ENCODE measurements at places on chromosomes 12 and 14.
A peak's percentile ranks its signal among the peaks of the same experiment; 100 is the strongest.

DNA sequence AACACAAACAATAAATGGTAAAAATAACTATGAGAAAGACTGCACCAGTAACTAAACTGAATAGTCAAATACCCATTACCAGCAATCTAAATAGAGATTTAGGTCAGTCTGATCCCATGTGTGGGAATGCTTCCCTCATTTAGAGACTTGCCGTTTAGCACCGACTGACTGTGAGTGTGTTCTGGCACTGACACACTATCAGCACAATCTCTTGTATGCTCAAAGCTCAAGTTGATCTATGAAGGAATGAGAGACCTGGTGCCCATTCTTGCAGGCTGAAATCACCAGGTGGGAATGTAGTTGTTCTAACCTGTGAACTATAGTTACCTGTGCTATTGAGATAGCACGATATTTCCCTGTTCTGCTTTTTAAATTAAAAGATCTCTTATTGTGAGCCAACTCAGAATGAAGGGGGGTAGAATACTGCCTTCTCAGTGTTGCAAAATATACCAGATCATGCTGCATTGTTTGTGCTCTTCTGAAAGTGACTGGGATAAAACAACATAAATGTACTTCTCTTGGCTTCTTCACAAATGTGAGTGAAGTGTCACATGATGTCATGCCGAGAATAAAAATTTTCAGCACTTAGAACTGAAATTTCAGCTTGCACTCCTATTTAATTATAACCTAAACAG is 99.6 kb downstream of the LIN7A start:
- no peak for DNase-seq

DNA sequence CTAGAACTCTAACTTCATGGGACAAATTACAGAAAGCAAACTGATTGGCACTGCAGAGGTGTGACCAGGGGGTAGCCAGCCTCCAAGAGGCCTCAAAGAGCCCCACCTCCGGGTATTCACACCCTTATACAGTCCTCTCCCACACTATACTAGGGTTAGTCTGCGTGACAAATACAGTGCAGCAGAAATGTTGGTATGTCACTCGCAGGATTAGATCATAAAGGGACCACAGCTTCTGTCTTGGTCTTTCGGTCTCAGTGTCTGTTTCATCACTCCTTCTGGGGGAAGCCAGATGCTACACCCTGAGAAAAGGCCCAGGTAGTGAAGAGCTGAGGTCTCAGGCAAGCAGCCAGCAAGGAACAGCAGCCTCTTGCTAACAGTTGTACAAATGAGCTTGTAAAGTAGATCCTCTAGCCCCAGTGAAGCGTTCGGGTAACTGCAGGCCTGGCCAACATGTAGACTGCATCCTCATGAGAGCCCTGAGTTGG is 68.9 kb upstream of the SAV1 start:
- no peak for DNase-seq

DNA sequence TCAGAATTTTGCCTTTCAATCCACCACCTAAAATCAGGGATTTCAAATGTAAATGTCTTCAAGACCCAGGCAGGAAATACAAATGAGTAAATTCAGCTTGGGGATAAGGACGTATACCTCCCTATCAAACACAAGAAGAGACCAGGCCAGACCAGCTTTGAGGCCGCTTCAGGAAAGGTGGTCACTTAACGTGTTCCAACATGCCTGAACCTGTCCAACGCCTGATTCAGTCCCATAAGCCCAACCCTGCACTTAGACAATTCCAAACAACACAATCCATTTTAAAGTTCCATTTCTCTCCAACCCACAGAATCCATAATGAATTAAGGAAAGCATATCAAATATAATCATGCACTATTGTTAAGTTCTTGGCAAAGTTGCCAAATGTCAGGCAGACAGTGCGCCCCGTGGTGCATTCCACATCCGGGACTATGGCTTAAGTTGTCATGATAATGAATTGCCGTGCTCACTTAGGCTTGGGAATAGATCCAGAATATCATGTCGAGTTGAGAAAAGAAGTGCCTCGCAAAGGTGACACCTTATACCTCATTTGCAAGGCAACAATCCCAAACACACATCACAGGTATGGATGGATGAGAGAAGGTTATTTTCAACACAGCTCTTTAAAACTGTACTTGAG is 35.5 kb downstream of the CCDC60 start:
- peak; percentile 74 for DNase-seq

GRCh38 chr12:119249383-119250155 is 70.8 kb downstream of the HSPB8 start:
- no peak for DNase-seq

GRCh38 chr12:109573029-109573913 is at the start of the genes MMAB and MVK:
TSS of gene MMAB (minus strand) at chr12:109573504. CDS start at chr12:109573480, 24 bp downstream.
TSS of gene MVK (plus strand) at chr12:109573794. CDS start at chr12:109574823, 1,029 bp downstream.
- peak; percentile 98 for DNase-seq

- DNase-seq: no peak
Measured at GRCh38 chr12:74043343-74043742, 494.3 kb upstream of the ATXN7L3B start.

GRCh38 chr12:88833641-88834116 is 253.4 kb upstream of the KITLG start:
- no peak for DNase-seq

DNA sequence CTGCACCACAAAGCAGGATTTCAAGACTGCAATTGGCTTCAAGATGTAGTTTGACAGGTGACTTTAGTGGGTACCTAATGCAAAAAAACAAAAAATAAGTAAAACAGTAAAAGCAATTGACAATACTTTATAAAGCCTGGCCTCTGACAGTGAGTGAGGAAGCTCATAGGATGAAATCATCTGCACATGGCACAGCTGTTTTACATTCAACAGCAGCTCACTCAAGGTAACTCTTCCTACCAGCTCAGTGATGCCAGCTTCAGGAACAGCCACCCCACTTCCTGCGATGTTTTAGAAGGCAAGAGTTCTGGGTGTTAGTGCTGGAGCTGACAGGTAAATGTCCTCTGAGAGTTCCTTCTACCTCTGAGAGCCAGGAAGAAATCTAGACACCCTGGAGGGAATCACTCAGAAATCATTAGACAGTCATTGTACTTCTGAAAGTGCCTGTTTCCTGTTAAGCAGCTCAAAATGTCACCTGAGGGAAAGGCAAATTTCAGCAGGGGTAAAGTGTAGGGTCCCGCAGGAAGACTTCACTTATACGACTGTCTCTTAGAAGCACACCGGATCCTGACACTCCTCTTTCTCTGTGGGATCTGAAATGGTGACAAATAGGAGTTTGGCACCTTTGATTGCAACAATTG is 99.9 kb downstream of the FOXN3 start:
- DNase-seq: no peak

DNA sequence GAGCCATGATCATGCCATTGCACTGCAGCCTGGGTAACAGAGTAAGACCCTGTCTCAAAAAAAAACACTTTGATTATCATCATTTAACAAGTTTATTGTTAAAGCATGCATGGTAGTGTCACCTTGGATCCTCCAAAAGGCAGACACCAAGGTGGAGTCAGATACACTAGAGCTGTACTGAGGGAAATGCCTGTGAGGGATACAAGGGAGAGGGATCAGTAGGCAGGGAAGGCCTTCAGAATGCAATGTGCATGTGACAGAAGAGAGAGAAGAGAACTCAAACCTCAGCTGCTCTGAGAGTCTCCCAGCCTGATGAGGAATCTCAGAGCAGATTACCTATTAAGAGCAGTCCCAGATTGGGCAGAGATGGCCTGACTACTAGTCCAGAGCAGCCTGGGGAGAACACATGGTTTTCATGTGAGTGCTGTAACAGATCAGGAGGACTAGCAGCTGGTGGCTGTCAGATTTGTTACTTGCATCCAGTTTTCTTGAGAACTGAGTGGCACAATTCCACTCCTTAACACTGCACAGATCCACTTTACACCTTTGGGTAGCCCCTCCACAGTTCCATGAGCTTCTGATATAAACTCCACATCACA is 38.0 kb upstream of the A2ML1 start:
- no peak for DNase-seq

DNA sequence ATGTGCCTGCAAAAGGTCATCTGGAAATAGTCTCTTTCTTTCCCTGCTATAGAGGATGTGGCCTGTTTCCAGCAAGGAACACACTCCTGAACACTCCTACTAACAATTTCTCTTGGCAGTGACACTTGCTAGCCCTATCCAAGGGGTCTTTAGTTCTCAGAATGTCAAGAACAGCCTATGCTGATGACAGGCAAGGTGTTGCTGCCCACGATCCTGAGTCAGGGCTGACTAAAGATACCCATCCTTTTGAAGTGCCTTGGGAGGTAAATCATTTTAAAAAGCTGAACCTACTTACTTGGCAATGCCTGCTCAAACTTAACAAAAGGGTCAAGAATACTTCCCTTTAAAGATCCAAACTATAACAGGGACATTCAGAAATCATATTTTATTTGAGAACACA is 1146.4 kb downstream of the VRK1 start:
- no peak for DNase-seq

GRCh38 chr14:21846227-21846885 is 172.7 kb upstream of the OR4E1 start:
- DNase-seq: no peak

GRCh38 chr14:67999705-68000384 is 180.3 kb downstream of the RAD51B start:
- DNase-seq: no peak

GRCh38 chr12:4909410-4909733 is 333 bp upstream of the KCNA1 start:
- no peak for DNase-seq

- no peak for DNase-seq
Measured at GRCh38 chr14:58540749-58541632, 96.8 kb upstream of the DACT1 start.

DNA sequence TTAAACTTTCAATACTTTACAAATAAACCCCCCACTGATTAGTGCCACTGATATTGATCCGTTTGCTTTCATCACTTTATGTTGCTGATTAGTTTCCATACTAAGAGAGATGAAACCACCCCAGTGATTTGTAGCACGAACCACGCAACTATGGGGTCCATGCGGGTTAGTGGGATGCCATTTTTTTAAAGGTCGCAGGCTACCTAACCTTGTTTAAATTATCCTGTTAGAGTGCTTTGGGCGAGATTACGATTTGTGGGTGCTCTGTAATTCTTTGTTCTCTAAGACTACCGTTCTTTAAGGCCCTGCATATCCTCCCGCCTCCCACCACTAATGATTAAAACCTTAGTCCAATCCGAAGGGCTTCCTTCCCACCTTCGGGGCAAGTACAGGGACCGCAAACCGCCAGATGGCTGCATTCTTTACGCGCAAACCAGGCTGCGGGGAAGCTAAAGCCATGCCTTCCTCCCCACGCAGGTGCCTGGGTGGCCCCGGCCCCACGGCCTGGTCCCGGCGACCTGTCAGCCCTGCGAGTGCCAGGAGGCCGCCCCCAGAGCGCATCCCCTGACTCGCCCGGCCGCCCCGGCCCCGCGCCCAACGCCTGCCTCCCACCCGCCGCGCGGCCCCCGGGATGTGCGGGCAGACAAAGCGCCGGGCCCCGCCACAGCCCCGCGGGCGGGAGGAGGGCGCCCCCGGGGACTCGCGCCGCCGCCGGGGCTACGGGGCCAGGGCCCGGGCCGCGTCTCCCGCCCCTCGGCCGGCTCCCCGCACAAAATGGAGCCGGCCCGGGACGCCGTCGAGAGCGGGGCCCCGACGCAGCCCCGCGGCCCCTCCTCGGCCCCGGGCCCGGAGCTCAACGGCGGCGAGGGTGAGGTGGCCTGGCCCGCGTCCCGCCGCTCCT is 759 bp downstream of the NFYB start:
- no peak for DNase-seq

- DNase-seq: no peak
Measured at GRCh38 chr12:24062642-24063245, 113.3 kb upstream of the SOX5 start.

- no peak for DNase-seq
Measured at GRCh38 chr12:97235102-97235501, 227.5 kb upstream of the RMST start.

DNA sequence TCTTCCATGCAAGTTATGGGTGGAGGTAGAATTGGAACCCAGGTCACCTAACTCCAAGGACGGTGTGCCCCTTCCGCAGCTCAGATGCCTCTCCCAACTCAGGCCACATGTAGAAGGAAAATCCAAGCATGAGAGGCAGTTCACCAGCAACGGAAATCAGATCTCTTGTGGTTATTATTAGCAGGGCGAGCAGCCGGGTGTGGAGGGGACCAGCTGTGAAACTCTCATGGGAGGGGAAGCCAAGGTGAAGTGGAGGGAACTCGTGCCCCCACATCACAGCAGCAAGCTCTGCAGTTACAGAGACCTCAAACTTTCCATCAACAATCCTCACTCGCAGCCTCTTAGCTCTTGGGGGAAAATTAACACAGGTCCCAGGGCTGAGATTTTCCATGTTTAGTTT is 79.7 kb downstream of the KSR2 start:
- no peak for DNase-seq

DNA sequence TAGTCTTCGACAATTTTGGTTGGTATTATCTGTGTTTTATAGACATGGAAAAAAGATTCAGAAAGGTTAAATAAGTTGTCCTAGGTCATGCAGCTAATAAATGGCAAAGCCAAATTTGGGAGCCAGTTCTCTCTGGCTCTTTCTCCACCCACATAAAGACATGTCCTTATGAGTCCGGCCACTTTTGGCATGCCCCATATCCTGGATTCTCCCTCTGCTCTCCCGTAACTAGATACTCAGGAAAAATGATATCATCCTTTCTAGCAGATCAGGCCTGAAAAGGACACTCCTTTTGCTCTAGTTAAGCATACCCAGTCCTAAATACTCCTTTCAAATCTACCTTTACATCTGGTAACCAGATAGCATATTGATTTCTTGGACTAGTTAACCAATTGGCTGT is 64.4 kb downstream of the TTLL5 start:
- no peak for DNase-seq

GRCh38 chr14:45252366-45253069 is 484 bp downstream of the MIS18BP1 start:
- DNase-seq: no peak

DNA sequence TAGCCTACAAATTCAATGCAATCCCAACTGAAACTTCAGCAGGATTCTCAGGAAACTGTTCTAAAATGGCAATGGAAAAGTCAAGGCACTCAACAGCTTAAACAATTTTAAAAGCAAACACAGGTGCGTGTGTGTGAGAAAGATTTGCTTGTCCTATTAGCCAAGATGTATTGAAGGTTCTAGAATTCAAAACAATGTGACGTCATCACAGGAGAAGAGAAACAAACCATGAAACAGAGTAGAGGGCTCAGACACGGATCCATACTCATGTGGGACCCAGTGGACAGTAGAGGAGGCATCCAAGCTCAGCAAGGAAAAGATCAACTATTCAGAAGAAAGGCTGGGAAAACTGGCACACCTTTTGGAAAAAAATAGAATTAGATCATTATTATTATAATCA is 152.8 kb upstream of the DHRS4 start:
- DNase-seq: no peak

DNA sequence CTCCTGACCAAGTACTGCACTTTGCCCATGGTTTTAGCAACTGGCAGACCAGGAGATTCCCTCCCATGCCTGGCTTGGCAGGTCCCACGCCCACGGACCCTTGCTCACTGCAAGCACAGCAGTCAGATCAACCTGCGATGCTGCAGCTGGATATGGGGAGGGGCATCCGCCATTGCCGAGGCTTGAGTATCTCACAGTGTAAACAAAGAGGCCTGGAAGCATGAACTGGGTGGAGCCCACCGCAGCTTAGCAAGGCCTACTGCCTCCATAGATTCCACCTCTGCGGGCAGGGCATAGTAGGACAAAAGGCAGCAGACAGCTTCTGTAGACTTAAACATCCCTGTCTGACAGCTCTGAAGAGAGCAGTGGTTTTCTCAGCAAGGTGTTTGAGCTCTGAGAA is 479.8 kb downstream of the FUT8 start:
- DNase-seq: peak; percentile 19

- DNase-seq: no peak
Measured at GRCh38 chr14:32343926-32344430, 14.9 kb downstream of the AKAP6 start.
